ENCODE measurements at places on chromosomes 1 and 21. TPM values are rescaled to one million over a fixed set of nuclear protein-coding genes. Genes with fewer than 3 reads are reported as not detected.
A peak's percentile ranks its signal among the peaks of the same experiment; 100 is the strongest.

GRCh38 chr1:94698759-94699502 is 121.2 kb upstream of the SLC44A3 start:
- DNase-seq: no peak

- DNase-seq: no peak
Observed at GRCh38 chr1:184951788-184952187, 22.5 kb downstream of the NIBAN1 start.

DNA sequence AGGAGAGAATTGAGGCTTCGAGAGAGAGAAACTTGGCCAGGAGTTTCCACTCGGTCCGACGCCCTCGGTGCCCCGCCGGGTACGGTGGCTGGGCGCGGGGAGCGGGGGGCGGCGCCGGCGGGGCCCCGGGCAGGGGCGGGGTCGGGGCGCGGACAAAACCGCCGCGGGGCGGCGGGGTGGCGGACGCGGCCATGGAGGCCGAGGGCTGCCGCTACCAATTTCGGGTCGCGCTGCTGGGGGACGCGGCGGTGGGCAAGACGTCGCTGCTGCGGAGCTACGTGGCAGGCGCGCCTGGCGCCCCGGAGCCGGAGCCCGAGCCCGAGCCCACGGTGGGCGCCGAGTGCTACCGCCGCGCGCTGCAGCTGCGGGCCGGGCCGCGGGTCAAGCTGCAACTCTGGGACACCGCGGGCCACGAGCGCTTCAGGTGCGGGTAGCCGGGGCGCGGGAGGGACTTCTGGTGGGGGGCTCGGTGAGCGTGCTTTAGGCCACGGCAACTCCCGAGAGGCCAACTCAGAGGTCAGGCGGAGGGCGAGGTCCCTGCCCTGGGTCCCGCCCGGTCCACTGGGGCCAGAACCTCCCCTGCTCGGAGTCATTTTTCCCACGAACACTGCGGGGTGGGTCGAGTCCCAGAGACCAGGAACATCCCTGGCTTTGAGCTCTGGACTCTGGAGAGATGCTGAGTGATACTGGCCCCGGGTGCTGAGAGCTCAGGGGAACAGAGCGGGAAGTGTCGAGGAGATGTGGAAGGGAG is 431 bp downstream of the RAB42 start:
- no peak for DNase-seq

GRCh38 chr1:151579436-151580225 is 32.2 kb upstream of the SNX27 start:
- DNase-seq: peak; percentile 22

DNA sequence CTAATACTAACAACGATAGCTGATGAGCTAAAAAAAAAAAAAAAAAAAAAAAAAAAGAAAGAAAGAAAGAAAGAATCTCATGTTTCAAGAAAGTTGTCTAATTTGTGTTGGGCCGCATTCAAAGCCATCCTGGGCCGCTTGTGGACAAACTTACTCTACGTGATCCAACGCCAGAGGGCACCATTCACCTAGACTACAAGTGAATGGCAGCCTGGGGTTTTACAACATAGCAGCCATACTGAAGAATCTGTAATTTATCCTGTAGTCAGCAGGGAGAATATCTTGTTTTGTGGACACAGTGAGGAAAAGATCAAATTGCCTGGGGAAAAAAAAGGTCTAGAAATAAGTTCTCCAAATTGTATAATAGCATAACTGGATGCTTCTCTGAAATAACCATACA is 47.0 kb downstream of the CYP2J2 start:
- DNase-seq: peak; percentile 7

- no peak for DNase-seq
Observed at GRCh38 chr1:13763991-13764390, 64.0 kb downstream of the PRDM2 start.

GRCh38 chr1:160056648-160057169 is 13.3 kb downstream of the KCNJ10 start:
- no peak for DNase-seq

DNA sequence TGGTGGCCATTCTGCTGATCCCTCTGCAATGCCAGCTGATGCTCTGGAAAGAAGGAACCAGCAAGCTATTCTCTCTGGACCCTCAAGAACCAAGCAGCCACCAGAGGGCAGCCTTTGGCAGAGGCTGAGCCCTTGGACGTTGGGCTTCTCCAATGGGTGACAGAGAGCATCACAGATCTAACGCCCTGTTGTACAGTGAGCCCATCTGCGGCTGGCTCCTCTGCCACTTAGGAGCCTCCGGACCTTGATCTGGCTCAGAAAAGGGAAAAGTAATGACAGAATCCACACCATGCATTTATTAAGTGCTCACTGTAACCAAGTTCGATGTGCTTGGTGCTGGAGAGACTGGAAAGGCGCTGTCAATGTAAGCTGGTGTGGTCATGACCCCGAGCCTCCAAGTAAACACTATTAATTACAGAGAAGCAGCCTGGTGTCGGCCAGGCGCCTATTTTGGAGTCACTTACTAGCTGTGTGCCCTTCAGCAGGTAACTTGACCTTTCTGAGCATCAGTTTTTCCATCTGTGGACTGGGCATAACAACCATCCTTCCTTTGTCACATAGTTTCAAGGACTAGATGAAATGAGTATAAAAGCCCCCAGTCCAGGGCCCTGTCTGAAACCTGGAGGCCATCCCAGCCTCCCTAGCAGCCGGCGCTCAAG is 34.9 kb downstream of the ECE1 start:
- peak; percentile 79 for DNase-seq

GRCh38 chr1:50570066-50570468 is 146.8 kb upstream of the DMRTA2 start:
- DNase-seq: no peak

DNA sequence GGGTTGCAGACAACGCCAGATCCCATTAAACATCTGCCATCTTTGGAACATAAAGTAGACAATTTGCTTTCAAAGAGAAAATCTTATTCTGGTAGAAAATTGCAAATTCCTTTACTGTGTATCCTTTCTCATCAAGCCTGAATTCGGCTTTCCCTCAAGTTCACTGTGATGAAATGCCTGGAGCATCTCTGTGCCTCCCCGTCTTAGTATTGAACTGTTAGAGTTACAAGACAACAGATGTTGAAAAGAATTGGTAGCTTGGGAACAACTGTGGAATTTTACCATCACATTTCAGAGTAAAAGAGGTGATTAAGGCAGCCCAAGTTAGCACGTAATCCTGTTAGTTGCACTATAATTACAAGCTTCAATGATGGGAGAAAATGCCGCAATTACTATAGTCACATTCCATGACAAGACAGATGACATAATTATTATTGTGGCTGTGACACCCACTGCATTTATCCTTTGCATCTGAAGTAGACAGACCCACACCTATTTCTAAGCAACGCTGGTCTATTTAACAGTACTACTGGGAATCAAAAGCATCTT is 54.4 kb upstream of the B3GALNT2 start:
- DNase-seq: no peak

GRCh38 chr1:226874579-226875425 is 4.4 kb downstream of the PSEN2 start:
- no peak for DNase-seq

DNA sequence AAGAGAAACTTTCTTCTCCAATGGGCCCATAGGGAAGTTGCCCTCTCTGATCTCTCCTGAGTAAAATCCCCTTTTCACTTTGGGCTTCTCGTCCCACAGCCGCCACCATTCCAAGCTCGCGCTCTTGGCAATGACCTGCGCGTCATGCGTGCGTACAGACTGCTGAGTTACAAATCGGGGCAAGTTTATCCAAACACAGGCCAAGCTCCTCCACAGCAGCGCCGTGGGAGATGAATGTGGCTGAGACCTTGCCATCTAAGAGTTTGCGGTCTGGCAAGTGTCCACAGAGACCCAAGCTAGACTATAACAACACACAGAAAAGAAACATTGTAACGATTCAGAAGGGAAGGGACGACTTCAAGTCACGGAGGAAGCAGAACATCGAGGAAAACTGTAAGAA is 116.3 kb upstream of the SOD1 start:
- peak; percentile 77 for DNase-seq

- DNase-seq: no peak
Observed at GRCh38 chr1:60621368-60621851, 461.0 kb upstream of the NFIA start.

DNA sequence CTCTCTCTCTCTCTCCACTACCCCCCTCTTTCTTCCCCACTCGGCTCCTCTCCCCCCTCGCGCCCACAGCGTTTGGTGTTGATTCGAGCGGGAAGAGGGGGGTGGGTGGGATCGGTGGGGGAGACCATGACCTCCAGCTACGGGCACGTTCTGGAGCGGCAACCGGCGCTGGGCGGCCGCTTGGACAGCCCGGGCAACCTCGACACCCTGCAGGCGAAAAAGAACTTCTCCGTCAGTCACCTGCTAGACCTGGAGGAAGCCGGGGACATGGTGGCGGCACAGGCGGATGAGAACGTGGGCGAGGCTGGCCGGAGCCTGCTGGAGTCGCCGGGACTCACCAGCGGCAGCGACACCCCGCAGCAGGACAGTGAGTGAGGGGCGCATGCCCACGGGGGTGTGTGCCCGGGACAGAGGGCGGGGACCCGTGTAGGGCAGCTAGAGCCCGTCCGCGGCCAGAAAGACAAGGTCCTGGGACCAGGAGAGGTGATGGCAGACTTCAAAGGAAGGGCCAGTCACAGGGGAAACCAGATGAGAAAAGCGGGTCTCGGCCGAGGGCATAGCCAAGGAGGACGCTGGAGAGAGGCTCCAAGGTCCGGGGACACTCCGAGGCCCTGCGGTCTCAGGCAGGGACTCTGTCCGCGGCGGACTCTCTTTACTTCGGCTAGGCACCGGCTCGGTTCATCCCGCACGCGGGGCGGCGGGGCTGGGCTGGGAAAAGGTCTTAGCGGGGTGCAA is at the start of gene PRRX1:
TSS of gene PRRX1 (plus strand) at position 39 of the 735 bp plus-strand sequence. CDS start at position 127, 88 bp downstream.
- DNase-seq: no peak

DNA sequence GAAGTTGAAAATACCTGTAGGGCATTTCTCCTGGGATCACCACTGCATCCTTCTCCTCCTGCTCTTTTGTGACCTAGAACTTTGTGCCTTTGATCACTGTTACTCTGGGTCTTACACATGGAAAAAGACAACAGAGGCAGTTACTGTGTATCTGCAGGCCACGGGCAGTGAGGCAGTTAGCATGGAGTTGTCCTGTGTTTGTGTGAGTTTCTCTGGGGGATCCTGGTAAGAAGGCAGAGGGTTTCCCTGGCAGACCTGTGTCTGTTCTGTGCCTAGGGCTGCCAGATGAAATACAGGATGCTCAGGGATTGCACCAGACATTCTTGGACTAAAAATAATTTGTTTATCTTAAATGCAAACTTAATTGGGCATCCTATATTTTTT is 44.4 kb upstream of the SCCPDH start:
- DNase-seq: no peak

GRCh38 chr1:154956544-154956941 is 644 bp upstream of the PBXIP1 start:
- no peak for DNase-seq

GRCh38 chr1:5423109-5423508 is 569.1 kb downstream of the NPHP4 start:
- peak; percentile 58 for DNase-seq

DNA sequence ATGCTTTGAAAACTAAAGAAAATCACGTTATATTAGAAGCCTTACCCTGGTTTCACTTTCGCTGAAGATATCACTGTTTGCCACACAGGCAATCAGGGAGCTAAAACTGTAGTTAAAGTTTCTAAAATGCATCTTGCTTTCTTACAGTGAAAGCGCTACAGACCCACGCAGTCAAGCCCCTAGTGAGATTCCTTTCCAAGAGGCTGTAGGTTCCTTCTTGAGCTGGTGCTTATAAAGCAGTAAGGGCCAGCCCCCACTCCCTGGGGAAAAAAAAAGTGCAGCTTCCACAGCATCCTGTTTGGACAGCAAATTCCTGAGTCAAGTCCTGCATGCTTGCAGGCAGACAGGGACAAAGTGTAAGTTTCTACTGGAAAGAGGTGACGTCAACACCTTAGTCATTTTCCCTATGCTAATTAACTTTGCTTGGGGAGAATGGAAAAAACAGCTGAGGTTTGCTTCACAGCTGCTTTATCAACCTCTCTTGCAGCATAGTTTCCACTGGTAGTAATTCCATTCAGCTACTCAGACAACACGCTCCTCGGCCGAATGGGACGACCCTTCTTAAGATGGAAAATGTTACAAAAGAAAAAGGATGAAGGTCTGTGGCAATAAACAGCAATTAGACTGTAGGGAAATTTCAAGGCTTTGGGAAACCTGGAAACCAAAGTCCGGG is 14.7 kb upstream of the KCNE1 start:
- DNase-seq: peak; percentile 93

DNA sequence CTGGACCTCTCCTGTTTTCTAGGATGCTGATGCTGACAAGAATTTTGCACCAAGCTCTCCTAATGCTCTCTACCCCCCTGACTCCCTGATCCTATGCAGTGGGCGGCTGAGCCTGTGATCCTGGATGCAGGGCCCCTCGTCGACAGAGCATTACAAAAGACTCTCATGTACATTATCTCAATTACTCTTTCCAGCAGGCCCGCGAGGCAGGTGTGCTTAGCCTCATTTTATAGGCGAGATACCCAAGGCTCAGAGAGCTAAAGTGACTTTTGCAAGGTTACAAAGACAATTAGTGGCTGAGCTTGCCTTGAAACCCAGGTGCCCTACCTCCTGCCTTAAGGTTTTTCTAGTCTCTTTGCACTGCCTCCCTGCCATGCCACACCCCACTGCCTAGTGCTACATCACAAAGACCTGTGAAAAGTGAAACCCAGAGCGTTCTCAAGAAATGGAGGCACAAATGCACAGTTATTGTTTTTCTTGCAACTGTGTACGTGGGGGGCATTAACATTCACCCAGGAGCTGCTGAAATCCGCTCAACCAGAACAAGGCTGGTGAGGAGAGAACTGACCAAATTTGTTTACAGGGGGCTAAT is 10.0 kb upstream of the C8A start:
- no peak for DNase-seq

DNA sequence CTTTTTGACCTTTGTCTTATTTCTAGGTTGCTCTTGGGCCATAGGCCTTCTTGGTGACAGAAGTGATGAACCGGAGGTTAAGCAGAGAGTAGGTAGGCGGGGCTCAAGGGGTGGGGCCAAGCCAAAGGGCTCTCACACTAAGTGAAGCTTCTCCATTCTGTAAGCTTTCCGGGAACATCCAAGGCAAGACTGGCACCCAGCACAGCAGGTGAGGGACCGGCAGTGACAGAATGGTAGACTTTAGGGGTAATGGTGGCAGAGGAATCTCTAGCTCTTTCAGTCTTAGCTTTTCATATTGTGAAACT is at the start of gene TNFAIP8L2:
TSS of gene TNFAIP8L2 (plus strand) at position 135 of the 305 bp plus-strand sequence. CDS start 2,049 bp downstream, outside the sequence.
- no peak for DNase-seq

GRCh38 chr1:186295980-186296379 is 79.1 kb downstream of the TPR start:
- DNase-seq: no peak

ERO1B gene
- total RNA-seq: 0.86 TPM

LRRC71 gene
- not detected for total RNA-seq

RGSL1 gene
- not detected for total RNA-seq

S100A7 gene
- not detected for total RNA-seq

TMPRSS2 gene
- total RNA-seq: not detected

ATG4C gene
- total RNA-seq: 5.1 TPM

INKA2 gene
- total RNA-seq: 1.1 TPM

AQP10 gene
- total RNA-seq: not detected

LCE1D gene
- not detected for total RNA-seq

MEX3A gene
- 2.3 TPM for total RNA-seq

GLUL gene
- 173 TPM for total RNA-seq
